NCI-H774 (cell line): ENCODE measurements at places on chromosomes 12 and 14.
A peak's percentile ranks its signal among the peaks of the same experiment; 100 is the strongest.

- DNase-seq, result peak; percentile 14
Measured at GRCh38 chr12:67415473-67415872, 146.3 kb downstream of the CAND1 start.

GRCh38 chr12:118377021-118377883 is 897 bp downstream of the SUDS3 start:
- peak; percentile 23 for DNase-seq

DNA sequence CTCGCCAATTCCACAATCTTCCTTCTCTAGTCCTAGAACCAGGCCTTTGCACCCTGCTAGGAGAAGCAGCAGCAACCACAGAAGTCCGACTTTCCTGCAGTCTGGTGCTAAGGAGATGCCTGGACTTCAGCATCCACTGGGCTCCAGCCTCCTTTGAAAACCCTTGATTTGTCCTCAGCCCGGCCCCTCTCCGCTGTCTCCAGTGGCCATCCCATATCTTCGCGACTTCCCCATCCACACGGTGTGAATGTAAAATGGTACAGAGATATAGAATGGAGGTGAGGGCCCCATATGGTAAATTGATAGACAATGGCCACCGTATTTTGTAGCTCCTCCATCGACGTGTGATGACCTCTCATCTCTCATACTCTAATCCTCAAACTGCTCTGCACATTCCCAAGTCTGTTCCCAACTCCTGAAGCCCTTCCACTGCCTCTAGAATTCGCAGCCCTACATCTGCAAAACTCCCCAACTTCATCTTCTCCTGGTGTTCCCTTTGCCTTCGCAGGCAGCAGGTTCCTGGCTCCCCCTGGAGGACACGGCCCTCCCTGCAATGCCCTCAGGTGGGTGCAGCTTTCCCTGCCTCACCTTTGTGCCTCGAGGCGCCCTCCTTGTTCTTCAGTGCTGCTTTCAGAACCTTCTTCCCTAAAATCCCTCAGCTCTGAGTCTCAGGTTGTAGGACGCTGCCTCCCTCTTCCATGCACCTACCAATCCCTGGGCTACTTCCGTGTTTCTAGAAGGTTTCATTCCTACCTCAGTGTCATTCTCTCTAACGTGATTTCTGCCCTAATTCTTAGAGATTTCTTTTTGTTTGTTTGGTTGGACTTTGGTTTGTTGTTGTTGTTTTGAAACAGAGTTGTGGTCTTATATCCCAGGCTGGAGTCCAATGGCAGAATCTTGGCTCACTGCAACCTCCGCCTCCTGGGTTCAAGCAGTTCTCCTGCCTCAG is 36.7 kb downstream of the TMBIM6 start:
- peak; percentile 3 for DNase-seq

DNA sequence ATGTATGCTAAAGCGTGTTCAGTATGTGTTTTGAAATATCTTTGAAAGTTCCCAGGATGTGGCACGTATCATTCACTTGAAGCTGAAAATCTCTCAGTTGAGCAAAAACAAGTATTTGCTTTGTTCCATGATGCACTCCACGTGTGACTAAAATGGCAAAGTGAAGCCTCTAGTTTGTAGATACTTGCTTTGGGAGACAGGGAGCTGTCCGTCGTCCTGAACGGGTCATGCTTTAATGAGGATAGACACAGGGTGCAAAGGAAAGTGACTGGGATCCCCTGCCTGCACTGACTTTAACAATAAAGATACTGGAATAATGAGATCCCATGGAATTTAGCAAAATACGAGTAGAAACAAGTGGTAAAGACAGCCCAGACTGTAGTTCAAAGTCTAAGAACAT is 991.4 kb downstream of the NRXN3 start:
- no peak for DNase-seq

- DNase-seq, result no peak
Measured at GRCh38 chr12:12716151-12716792, 896 bp upstream of the CDKN1B start.

GRCh38 chr12:13149411-13149810 is 45.9 kb upstream of the GSG1 start:
- no peak for DNase-seq

DNA sequence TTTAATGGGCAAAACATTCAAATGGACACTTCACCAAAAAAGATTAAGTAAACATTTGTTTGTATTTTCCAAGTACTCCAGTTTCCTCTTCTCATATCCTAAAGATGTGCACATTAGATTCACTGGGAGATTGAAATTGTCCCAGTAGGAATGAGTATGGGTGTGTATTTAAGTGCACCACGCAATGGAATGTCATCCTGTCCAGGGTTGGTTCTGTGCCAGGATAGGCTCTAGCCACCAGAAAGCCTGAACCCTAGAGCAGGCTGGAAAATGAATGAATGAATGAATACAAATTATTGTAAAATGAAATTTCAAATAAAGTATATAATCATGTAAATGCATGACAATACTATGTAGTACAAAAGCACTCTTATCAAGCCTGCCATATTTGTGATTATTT is 14.0 kb downstream of the CEP83 start:
- no peak for DNase-seq
